ENCODE measurements at places on chromosomes 7 and 10.

DNA sequence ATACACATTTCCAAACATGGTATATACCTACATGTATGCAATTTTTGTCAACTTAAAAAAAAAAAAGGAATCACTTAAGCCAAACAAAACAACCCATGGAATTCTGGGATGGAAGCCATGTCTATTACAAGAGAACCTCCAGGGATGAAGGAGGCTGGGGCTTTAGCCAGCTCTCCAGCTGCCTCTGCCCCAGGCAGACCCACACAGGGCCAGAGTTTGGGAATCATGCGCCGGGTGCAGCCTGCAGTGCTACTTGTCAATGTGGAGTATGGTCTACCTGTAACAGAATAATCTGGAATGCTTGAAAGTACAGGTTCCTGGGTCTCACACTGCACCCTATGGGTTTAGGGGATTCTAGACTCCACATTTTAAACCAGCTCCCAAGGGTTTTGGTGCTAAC lies 10.8 kb downstream of the ATP6V0E2 start:
- DNase-seq = no peak

GRCh38 chr10:103745341-103746247 lies 109.8 kb downstream of the SH3PXD2A start:
- peak; percentile 73 for DNase-seq

DNA sequence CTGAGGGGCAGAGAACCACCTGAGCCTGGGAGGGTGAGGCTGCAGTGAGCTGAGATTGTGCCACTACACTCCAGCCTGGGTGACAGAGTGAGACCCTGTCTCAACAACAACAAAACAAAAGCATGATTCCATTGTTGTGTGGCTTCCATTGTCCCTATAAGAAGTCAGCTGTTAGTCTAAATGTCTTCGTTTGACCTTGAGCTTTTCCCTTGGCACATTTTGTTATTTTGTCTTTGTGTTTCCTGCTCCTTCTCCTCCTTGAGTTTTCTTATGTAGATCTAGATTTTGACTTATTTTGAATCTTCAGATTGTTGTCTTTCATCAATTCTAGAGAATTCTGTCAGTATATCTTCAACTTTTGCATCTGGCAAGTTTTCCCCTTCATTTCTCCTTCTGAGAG lies 13.6 kb upstream of the JAKMIP3 start:
- no peak for DNase-seq

DNA sequence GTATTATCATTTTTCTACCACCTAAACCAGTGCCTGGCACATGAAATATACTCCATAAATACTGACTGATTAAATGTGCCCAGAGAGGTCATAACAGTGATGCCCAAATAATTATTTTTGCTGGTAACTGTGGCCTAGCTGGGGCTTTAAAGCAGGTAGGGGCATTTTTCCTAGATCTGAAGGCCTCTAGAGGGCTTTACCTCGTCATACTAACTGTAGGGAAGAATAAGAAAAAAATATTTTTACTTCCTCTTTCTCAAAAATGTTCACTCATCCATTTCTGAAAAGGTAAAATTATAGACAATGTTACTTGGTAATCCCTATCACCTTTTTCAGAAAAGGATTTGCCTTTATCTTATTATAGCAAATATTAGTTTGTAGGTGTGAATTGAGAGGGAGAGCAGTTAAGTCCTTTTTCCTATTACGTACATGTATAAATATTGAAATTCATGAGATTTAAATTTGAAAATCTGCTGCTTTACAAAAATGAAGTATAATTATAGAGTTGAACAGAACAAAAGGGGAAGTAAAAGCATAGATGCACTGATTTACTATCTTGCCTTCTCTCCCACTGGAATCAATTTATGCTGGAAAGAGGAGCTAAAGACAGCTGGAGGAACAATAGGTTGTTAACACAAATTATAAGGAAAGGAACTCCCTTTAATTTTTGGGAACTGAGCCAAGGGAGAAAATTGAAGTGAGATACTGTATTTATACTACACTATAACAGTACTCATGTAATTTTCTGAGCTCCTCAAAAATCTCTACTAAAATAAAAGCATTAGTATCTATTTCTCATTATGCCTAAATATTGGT lies 71.5 kb upstream of the NOBOX start:
- no peak for DNase-seq

All from KBM-7 (cell line).